Muscle of back (tissue), 13 donors: ENCODE measurements at places on chromosomes 4 and X.

DNA sequence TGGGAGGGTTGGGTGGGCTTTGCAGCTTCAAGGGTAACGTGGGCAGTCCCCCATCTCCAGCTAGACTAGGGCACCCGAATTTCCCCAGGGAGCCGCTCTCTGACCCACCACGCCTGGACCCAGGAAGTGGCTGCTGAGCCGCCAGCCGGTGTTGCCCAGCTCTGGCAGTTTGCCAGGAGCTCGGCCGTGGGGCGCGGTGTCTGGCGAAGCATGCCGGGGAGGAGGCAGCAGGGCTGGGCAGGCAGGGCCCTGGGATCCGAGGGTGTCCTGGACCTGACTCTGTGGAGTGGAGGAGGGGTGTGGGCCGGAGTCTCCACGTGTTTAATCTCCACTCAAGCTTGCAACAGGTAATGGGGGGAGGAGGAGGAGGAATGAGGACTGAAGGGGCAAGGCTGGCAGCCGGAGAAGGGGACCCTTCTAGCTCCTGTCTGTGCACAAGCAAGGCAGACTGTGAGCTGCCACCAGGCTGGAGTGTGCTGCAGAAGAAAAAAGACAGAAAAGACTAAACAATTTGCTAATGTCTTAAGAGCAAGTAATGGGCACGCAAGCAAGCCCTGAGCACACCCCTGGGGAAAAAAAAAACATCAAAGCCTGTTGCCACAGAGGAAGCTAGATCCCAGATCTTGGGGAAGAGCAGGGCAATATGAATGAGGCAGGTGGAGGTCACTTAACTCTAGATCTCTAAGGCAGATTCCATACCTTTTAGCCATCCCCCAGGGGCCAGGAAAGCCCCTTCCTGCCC lies 2.4 kb downstream of the LONRF3 start:
- no peak for DNase-seq

DNA sequence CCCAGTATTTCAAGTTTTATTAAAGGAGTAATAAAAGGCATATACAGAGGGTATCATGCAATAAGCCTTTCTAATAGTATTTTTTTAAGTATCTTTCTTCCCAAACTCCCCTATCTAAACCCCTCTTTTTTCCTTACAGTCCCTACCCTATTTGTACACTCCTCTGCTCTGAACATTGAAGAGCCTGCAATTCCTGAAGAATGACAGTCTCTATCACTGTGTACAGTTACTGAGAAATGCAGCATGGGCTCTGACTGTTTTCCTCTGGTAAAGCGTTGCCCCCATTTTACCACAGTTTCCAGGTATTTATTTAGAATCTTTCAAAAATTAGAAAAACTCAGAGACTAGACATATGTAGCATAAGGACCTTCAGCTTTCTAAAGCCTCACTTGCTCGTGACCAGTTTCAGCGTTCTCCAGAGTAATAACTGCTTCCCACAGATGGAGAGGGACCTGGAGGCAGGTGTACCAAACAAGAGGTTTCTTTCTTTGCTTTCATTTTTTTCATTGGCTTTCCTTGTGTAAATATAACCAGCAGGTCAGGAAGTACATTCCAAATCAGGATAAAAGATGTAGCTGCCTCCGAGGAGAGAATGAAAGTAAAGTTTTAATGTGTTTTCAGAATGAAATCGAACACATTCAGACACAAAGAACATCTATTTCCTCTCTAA lies 230.8 kb downstream of the CFAP299 start:
- no peak for DNase-seq

DNA sequence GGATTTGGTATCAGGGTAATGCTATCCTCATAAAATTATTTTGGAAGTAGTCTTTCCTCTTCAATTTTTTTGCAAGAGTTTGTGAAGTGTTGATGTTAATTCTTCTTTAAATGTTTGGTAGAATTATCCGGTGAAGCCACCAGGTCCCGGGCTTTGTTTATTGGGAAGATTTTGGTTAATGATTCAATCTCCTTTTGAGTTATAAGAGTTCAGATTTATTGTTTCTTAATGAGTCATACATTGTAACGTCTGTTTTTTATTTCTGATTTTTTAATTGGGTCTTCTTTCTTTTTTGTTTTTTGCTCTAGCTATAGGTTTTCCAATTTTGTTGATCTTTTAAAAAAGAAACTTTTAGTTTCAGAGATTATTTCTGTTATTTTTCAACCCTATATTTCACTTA lies 412.3 kb downstream of the PDGFC start:
- DNase-seq: no peak

DNA sequence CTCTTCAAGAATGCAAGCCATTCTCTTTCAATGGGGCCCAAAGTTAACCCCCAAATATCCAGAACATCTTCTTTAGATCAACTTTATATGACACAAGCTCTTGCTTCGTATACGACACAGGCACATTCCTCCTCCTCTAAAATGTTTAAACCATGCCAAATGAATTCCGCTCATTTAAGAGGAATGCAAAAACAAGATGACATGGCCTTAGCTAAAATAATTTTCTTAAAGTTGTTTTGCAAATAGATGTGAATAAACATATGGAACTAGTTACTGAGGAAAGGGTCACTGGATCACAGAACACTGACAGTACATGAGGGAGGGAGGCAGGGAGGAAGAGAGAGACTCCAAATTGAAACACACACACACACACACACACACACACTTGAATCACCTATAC lies 97.4 kb downstream of the RASL11B start:
- peak; percentile 77 for DNase-seq

DNA sequence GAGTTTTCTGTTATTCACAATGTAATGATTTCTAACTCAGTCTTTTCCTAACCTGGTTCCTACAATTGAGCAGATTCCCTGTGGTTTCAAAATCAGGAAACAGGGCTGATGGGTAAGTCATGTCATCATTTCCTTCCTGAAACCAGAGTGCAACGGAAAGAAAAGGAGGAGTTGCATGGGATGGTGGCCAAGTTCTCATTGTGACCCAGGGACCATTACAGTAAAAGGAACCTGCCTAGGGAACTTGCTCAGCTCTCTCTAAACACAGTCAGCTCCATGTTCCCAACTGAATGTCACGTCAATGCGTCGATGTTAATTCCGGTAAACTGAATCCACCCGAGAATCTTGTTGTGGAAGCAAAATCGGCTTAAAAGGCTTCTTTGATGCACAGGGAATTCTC lies 51.2 kb downstream of the LGI2 start:
- DNase-seq: peak; percentile 77

DNA sequence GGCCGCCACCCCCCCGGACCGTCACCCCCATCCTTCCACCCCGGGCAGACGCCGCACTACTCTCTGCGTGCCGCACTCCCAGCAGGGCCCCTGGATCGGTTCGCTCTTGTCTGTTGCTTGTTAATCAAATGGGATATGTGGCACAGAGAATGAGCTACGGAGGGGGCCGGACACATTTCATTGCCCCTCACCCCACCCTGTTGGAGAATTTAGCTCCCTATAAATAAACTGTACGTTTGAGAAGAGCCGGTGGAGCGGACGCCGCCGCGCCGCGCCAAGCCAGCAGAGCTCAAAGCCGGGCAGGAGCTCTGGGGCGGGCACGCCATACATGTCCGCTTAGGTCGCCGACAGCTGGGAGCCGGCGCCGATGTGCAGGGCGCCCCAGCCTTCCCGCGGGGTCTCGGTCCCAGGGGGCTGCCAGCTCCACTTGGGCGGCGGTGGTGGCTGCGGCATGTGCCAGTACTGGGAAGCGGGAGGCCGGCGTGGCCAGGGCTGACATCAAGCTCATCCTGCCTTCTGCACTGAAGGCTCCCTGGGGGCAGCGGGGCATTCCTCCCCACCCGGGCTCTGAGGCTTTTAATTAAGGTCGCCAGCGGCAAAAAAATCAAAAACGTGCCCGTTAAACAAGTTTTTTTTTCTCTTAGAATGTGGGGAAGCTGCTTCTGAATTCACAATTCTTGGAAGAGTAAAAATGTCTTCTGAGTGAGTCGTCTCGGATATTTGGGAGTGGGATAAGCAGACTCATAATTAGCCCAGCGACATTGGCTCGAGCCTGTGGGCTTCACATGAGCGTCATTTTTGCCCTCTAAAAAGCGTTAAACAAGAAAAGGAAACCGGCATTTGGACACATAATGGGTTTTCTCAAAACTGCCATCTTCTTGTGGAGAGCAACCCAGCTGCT lies 1.1 kb upstream of the PCDH19 start:
- peak; percentile 50 for DNase-seq
